Cortex of kidney (tissue), 1 donor: ENCODE measurements at places on chromosomes 4 and X.

- no peak for DNase-seq
Measured at GRCh38 chr4:152606753-152607152, 70.9 kb upstream of the FBXW7 start.

DNA sequence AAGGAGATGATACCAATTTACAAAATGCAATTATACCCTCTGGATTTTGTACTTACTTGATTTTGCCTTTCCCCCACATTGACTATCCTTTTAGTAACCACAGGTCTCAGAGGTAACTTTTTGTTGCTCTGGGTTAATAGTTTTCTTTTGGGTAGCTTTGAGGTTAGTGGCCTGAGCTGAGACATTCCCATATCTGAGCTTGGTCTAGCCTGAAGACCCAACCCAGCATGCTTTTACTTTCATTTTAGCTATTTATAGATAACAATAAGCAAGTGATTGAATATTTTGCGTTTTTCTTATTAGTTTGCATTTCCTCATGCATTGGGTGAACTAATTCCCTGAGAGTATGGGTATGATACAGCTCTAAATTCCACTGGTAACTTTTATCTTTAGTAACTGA is 11.8 kb downstream of the HTN1 start:
- no peak for DNase-seq

- no peak for DNase-seq
Measured at GRCh38 chr4:140672416-140672815, 83.8 kb downstream of the TBC1D9 start.

GRCh38 chr4:26566133-26566532 is 17.8 kb upstream of the TBC1D19 start:
- DNase-seq: no peak

DNA sequence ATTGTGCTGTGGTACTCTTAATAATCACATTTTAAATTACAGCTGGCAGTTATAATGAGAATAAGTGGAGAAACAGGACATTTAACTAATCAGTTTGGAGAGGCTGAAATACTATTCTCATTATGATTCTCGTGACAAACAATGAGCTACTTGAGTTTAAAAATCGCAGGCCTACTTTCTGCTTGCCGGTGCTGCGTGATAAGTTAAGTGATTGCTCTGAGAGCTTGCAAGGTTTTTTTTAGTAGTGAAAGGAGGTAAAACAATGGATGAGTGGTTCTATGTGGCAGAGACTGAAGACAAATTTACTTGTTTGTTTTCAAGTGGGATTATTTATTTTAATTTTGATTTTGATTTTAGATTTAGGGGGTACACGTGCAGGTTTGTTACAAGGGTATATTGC is 114.0 kb downstream of the RAPGEF2 start:
- no peak for DNase-seq

GRCh38 chrX:119411959-119412358 is 12.8 kb downstream of the SLC25A43 start:
- DNase-seq: no peak

DNA sequence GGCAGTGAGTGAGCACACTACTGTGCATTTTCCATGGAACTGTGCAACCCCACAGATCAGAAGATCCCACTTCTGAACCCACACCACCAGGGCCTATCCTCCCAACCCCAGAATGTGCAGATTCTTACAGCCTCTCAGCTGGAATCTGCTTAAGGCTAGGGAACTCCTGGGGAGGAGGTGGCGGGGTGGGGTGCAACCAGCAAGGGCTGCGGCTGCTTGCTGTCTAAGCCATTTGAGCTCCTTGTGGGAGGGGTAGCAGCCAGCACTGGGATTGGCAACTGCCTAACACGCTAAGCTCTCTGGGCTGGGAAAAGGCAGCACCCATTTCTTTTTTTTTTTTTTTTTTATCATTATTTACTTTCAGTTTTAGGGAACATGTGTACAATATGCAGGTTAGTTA is 353.3 kb downstream of the RAB28 start:
- no peak for DNase-seq

- DNase-seq: no peak
Measured at GRCh38 chr4:41060352-41061334, 153.7 kb downstream of the APBB2 start.

GRCh38 chr4:8025668-8026067 is 86.0 kb upstream of the AFAP1 start:
- no peak for DNase-seq

DNA sequence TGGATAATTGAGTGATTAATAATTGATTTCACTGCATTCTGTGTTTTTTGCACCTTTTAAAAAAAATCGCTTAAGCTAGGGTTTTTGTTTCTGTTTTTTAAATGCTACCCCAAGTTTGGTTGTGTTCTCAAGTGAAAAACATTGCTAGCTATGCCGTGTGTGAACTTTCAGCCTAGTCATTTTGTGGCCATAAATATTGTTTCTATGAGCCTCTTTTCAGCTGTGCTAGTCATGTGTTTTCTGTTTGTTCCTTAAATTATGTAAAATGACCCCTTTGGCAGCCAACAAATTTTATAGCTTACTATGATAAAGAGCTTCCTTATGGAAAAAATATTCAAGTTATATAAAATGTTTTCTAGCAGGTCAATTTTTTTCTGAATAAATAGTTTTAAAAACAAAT is 59.1 kb downstream of the GALNT7 start:
- DNase-seq: no peak

DNA sequence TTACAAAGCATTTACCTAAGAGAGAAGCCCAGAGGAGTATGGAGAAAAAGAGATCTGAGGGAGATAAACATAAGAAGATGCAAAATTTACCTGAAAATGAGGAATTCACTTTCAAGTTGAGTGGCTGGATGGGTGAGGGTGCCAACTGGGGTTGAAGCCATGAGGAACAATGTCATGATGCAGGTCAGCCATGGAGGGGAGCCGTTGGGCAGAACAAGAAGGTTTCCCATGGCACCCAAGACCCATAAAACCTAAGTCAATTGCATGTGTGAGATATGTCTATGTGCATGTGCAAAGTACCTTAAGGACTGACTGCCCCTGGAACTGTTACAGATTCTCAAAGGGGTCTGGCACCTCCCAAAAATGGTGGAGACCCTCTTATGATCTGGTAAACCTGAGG is 46.6 kb upstream of the PRRG1 start:
- no peak for DNase-seq

GRCh38 chr4:1091561-1091995 is 21.8 kb downstream of the RNF212 start:
- no peak for DNase-seq

DNA sequence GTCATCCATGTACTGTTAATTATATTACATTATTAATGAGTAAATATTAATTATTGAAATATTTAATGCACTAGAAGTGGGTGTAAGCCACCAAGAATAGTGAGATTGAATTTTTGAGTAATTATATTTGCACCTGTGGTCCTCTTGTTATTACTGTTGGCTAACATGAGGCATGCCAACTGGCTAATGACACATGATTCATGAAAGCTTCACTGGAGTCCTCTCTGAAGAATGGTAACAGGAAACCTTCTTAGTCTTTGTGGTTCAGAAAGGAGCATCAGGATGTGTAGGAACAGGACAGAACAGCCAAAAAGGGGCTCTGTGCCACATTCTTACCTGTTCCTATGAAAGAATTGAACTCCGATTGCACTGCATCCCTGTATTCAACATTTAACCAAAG is 65.2 kb downstream of the SLC4A4 start:
- no peak for DNase-seq

- DNase-seq: no peak
Measured at GRCh38 chr4:24743927-24744326, 51.4 kb upstream of the SOD3 start.

DNA sequence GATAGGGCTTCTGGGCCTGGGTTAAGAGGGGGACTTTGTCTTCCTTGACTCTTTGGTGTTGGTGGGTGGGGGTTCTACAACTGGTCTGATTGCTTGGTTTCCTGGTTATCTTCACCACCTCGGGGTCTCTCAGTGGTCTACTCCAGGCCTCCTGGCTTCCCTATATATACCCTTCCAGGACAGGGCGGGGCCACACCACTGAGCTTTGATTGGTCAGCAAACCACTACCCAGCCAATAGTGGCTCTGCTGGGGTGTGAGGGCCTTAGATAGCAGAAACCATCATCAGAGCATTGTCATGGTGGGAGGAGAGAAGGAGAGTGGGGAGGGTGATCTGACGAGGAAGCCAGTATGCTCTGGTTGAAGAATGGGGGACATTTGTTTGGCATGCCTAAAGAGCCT is 14.4 kb upstream of the MAGEA1 start:
- DNase-seq: no peak

- no peak for DNase-seq
Measured at GRCh38 chr4:123892368-123892976, 495.9 kb downstream of the SPRY1 start.

- no peak for DNase-seq
Measured at GRCh38 chrX:115023139-115023538, 5.7 kb upstream of the IL13RA2 start.
